Fibroblast of skin of abdomen (primary cell): ENCODE measurements at places on chromosomes 12 and 14.
A peak's percentile ranks its signal among the peaks of the same experiment; 100 is the strongest.

- peak; percentile 94 for DNase-seq
Observed at GRCh38 chr12:114163771-114164170, 197.6 kb upstream of the RBM19 start.

DNA sequence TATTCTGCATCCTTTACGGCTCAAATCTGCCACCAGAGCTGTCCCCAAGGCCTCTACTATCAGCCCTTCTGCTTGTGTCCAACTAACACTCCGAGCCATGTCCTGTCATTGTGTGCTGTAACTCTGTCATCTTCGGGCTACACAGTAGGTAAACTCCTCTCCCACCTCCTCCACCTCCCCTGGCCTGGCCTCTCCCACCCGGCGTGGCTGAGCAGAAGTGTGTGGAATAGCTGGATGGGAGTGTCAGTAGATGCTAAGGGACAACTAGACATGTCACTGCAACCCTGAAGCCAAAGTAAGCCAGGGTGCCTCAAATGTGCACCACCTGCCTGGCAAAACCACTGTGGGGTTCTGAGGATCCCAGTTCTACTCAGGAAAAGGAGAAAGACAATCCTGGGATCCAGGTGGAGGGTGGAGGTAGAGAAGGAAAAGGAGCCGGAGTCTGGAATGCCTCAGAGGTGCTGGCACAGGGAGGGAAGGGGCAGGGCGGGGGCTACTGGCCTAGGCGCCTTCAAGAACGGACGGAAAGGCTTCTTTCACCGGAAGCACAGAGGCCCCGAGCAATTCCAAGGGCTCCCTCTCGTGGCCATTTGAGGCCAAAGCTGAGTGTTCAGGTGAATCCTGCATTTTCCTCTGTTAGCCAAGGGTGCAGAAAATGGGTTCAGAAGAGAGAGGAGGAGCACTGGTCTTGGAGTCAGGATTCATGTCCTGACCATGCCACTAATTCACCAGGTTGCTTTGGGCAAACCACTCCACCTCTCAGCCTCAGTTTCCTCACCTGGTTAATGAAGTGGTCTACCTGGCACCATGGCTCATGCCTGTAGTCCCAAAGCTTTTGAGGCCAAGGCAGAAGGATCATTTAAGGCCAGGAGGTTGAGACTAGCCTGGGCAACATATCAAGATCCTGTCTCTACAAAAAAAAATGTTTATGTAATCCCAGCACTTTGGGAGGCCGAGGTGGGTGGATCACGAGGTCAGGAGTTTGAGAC lies 20.5 kb upstream of the FAM181A start:
- peak; percentile 16 for DNase-seq

GRCh38 chr12:132237772-132238487 lies 91.5 kb downstream of the GALNT9 start:
- no peak for DNase-seq

GRCh38 chr14:36363704-36364103 lies 43.3 kb upstream of the MBIP start:
- no peak for DNase-seq

DNA sequence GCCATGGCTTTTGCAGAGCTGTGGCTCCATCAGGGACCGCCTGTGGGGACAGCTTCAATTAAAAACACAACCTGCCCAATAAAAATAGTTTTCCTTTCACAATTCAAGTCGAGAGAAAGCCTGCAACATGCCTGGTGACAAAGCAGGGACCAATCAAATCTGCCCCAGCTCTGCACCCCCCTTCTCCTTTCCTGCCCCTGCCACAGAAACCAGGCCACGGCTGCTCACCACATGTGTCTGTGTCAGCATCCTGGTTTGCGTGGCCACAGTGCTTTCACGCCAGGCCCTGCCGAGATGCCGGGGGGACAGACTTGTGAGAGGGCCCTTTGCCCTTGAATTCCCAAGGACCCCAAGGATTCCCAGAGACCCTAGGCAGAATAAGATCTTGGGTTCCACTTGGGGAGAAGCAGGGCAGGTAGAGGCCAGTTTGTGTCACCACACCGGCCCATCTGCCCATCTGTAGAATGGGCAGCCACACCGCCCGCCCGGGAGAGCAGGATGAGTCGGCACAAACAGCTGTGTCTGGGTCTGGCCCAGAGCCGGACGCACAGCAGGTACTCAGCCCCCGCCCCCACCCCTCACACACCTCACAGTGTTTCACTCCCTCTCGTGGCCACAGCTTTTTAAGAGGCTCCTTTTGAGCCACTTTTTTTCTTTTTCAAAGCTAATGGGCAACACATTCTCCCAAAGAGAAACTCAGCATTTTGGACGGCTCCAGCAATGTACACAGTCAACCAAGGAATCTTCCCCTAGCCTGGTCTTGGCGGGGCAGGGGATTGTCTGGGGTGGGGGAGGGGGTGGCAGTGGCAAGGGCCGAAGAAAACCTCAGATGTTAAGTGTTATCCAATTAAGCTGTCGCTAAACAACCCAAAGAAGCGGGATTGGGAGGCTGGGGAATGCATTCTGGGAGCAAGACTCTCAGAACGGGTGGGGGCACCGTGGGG lies 41.5 kb downstream of the BCL11B start:
- peak; percentile 64 for DNase-seq

DNA sequence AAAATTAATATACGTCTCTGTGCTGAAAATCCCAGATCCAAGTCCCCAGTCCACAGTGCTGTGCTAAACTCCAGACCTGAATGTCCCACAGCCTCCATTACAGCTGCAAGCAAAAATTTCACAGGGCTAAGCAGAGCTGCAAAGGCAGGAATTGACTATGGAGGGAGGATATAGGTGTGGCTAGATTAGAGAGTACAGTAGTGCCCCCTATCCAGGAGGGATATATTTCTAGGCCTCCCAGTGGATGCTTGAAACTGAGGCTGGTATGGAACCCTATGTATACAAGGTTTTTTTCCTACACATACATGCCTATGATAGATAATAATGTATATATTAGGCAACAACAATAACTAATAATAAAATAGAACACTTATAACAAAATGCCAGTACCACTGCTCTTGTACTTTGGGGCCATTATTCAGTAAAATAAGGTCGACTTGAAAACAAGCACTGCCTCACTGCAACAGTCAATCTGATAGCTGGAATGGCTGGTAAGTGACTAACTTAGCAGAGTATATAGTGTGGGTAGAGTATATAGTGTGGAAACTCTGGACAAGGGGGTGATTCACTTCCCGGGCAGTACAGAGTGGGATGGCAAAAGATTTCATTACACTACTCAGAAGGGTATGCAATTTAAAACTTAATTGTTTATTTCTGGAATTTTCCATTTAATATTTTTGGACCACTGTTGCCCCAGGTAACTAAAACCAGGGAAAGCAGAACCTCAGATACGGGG lies 82.7 kb downstream of the C14orf132 start:
- DNase-seq = peak; percentile 69

- no peak for DNase-seq
Observed at GRCh38 chr12:80698847-80699542, 8.4 kb upstream of the MYF6 start.

DNA sequence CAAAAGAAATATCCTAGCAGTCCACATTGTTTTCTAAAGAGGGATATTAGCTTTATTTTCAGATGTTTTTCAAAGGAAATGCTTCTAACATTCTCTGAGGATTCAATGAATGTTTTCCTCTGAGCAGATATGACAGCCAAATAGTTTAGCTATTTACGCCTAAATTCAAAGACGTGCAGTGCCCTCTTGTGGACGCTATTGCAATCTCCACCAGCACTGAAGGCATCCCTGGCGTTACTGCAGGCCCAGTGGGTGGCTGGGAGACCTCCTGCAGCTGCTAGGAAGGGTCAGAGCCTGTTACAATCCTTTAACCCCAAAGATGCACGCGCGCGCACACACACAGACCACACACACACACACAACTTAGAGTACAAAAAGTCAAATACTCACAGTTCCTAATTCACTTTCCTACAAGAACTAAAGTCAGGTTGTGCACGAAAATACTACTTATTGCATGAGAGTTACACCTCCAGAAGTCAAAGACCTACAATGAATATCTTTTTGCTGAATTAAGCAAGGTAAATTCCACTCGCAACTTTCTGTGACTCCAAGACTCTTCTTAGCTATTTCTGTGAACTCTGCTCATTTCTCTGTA lies 589.3 kb upstream of the TMEM132C start:
- DNase-seq = peak; percentile 81

DNA sequence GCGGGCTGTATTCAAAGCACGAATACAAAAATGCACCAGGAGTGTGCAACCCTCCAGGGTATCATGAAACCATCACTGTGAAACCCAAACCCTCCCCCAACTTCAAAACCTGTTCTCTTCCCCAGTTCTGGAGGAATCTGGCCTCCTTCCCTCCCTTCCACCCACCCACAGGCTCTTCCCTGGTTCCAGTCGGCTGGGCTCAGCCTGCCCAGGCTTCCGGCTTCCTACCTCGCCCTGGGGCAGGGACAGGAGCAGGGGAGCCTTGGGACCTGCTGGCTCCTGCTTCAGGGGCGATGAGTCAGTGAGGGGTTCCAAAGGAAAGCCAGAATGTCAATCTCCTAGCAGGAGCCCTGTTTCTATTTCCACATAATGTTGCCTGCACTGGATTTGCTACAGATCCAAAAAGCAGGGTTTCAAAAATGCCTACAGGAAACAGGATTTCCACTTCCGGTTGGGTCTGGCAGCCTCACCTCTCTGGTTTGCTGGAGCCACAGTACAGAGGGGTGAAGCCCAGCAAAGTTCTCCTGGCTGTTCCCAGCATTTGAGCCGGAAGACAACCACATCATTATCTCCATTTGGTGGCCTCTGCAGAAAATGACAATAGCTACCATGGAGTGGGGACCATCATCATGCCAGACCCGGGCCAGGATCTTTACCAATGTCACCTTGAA lies 278.3 kb downstream of the DPF3 start:
- peak; percentile 39 for DNase-seq

- no peak for DNase-seq
Observed at GRCh38 chr12:108884116-108885012, 4.5 kb downstream of the DAO start.
